ENCODE measurements at places on chromosomes 6 and 20. TPM values are rescaled to one million over a fixed set of nuclear protein-coding genes. Genes with fewer than 3 reads are reported as not detected.

Gene C6orf141
- 19.2 TPM for total RNA-seq

Gene BEND6
- total RNA-seq, result 1.3 TPM

Gene TAGAP
- total RNA-seq, result 0.43 TPM

Gene TMEM244
- not detected for total RNA-seq

GRCh38 chr20:53177687-53178086, 205.5 kb downstream of the TSHZ2 start:
- H3K36me3 ChIP-seq, result peaks cover 23% of the 10 kb centered on the region
- DNase-seq, result no peak
- H3K27me3 ChIP-seq, result peaks cover 11% of the 10 kb centered on the region
- H3K4me1 ChIP-seq, result peaks cover 30% of the 10 kb centered on the region

DNA sequence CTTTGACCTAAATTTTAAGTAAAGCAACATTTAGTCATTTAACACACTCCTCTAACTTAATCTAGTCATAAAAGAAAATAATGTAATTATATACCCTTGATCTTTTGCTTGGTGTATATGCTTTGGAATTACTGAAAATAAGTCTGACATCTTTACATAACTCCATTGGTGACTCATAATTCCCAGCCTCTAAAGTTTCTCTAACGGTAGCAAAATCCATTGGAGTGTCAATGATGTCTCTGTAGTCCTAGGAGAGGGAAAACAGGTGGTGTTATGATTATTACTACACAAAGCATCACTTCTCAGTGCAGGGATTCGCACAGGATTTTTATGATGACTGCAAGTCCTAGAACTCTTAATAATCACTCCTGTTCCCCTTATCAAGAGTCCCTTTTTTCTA, 80.2 kb downstream of the IRAK1BP1 start:
- no peak for DNase-seq
- no peak overlapping the region for H3K4me3 ChIP-seq
- H3K4me1 ChIP-seq, result no peaks in the 10 kb centered on the region
- peaks cover 68% of the 10 kb centered on the region for H3K36me3 ChIP-seq

GRCh38 chr6:134533991-134534390, 216.1 kb upstream of the SGK1 start:
- no peak for DNase-seq
- peaks cover 3% of the 10 kb centered on the region for H3K4me1 ChIP-seq
- no peaks in the 10 kb centered on the region for H3K36me3 ChIP-seq
- no peak overlapping the region for H3K4me3 ChIP-seq
- peaks cover 3% of the 10 kb centered on the region for H3K27me3 ChIP-seq
- H3K27ac ChIP-seq, result no peak overlapping the region

Measured in type B pancreatic cell (in vitro differentiated cells).